Left renal pelvis (tissue), 4 donors: ENCODE measurements at places on chromosomes 1 and 21.

DNA sequence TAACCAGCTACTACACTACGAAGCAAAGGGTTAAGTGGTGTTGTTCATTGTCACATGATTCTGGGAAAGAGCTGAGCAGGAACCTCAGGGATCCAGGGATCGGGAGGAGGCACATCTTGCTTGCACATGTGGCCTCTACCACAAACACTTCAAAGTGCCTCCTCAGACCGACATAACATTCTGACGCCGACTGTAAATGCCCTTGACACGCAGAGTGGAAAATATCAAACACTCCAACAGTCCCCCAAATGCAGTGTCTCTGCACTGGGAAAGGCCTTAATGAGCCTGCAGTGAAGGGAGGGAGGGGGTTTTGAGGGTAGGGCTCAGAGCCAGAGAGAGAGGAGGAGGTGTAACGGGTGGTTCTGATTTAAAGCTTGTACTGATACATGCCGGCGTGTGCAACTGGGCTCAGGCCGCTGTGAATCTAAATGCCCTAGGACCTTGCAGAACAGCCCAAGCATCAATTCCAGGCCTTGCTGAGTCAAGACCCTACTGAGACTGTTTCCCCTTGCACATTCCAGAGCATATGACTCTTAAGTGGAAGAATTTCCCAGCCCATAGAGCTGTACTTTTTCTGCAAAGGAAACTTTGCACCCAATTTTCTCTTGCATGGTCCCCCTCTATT lies 163.7 kb downstream of the NTMT2 start:
- DNase-seq = no peak

- no peak for DNase-seq
These were observed 14.9 kb upstream of the HJV start for GRCh38 chr1:146036241-146036964.

DNA sequence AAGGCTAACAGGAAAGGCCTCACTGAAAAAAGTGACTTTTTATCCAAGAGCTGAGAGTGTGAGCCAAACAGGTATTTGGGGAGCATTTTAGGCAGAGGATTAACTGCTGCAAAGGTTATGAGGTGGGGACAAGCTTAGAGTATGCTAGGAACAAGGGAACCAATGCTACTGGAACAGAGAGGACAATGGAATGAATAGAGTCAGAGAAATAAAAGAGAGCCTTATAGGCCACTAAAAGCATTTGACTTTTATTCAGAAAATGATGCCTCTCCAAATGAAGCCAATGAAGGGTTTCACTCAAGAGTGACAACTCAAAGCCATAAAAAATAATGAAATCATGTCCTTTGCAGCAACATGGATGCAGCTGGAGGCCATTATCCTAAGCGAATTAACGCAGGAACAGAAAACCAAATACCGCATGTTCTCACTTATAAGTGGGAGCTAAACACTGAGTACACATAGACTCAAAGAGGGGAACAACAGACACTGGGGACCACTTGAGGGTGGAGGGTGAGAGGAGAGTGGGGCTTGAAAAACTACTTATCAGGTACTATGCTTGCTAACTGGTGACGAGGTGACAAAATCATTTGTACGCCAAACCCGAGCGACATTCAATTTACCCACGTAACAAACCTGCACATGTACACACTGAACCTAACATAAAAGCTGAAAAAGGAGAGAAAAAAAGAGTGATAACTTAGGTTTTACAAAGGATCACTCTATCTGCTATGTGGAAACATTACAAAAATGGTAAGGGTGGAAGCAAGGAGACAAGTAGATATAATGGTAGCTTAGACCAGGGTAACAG lies 11.1 kb downstream of the PTP4A2 start:
- no peak for DNase-seq

DNA sequence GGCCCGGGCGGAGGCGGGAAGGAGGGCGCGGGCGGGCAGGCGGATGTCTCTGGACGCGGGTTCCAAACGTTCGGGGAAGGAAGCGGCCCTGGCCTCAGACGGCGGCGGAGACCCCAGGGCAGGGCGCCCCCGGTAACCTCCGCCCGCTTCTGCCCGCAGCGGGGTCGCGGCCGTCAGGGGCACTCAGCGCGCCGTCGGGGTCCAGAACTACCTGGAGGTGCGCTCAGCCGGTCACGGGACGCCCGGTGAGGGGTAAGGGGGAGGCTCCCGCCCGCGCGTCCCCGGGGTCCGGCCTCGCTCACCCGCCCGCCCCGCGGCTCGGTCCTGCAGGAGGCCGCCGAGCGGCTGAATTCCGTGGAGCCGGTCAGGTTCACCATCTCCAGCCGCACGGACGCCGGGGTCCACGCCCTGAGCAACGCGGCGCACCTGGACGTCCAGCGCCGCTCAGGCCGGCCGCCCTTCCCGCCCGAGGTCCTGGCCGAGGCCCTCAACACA lies 406 bp downstream of the PUSL1 start:
- no peak for DNase-seq

DNA sequence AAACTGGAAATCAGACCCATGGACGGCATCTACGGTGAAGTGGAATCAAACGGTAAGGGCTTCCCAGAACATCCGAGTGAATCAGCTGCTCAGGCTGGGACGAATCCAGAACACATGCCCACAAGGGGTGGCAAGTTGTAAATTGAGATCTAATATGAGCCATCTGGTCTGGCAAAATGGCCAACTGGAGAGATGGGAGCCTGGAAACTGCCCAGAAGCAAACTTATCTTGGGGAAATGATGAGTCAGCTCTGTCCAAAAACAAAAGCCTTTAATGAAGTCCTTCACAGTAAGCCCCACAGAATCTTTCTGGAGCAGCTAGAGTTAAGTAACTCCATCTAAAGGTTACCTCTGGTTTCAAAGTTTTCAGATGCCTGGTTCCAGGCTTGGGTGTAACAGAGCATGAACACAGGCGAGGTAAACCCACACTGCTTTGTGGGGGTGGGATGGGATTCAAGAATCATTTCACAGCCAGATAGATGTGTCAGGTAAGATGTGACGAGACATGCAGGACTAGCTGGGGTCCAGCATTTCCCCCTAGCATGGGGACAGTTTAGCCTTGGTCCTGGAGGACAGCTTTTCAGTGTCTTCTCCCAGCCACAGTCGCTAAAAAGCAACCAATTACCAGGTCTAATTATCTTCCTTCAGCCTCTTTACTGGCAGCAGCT lies 10.5 kb upstream of the SRP9 start:
- DNase-seq = no peak

DNA sequence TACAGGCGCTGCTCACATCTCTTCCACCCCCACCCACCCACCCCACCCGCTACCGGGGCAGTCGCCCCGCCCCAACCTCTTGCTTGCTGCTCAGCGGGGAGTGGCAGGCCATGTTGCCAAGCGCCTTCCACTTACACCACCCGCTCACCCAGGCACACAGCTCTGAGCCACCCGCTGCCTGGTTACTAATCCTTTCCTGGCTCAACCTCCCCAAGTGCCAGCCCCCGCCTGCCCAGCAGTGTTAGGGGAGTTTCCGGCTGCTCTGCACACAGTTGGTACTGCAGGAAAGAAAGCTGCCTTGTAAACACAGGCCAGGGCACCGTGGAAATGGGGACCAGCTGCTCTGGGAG lies 56.2 kb downstream of the LACTBL1 start:
- DNase-seq = no peak

DNA sequence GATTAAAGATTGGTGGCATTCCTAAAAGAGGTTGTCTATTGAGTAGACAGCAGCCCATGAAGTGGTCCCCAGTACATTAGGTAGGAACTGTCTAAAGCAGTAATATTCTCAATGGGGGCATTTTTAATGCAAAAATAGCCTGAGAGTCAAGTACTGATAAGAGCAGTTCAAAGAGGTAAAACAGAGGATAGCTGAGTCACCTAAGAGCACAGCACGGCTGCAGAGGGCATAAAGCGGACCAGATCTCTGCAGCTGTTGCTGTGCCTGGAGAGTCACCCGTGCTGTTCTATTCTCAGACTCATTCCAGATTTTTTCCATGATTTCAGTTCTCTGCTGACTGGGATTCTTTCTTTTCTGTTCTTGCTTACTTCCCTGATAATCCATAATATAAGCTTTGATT lies 313.2 kb downstream of the OLFM3 start:
- DNase-seq = no peak

- DNase-seq = no peak
These were observed 232.1 kb downstream of the DUSP10 start for GRCh38 chr1:221509575-221510355.

DNA sequence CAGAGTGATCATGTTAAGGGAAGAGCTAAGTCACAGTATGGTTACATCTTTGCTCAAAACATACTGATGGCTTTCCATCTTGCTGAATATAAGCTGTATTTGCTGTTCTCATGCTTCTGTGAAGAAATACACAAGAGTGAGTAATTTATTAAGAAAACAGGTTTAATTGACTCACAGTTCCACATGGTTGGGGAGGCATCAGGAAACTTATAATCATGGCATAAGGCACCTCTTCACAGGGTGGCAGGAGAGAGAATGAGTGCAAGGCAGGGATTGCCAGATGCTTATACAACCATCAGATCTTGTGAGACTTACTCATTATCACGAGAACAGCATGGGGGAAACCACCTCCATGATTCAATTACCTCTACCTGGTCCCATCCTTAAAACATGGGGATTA lies 24.4 kb upstream of the RGS5 start:
- no peak for DNase-seq

- DNase-seq = no peak
These were observed 14.4 kb downstream of the LMNA start for GRCh38 chr1:156128654-156129597.

DNA sequence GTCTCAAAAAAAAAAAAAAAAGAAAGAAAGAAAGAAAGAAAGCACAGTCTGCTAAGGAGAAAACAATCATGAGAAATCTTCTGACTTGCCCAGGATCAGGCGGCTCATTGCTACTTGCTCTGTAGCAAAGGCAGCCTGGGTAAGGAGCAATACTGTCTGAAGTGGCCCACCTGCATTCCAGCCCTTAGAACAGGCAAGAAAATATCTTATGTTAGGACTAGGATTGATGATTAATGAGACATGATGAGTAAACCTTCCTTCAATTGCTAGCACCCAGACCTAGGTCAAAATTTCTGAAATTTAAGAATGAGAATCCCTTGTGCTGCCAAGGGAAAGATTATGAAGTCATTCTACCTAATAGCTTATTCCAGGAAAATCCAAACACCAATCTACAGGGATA lies 140.8 kb downstream of the DSCAM start:
- no peak for DNase-seq

DNA sequence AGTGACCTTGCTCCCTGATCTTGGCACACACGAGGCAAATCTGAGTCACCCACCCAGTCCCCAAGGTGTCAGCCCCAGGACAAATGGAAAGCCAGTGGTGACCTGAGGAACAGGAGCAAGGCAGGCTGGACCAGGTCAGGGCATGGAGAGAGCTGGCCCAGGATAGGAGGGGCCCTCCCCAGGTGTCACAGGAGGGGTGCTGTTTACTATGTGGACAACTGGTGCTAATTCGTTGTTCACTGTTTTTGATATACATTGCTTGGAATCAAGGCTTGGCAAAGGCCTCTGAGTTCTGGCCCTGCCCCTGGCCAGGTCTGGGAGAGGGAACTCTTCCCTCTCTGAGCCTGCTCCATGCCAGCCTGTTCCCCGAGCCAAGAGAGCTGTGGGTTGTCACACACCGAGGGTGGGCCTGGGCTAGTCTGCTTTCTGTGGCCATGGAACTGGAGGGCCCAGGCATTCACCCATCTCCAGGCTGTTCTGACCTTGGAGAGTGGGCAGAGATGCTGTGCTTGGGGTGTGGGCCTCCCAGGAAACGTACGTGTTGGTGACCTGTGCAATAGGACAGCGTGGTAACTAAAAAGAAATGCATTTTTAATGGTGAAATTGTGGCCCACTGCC lies 41.8 kb downstream of the CRYAA start:
- DNase-seq = no peak

- DNase-seq = no peak
These were observed 73.2 kb downstream of the GRIK3 start for GRCh38 chr1:36961062-36961615.

- no peak for DNase-seq
These were observed 63.4 kb downstream of the B3GALT5 start for GRCh38 chr21:39675993-39676661.
